ENCODE measurements at places on chromosomes 5 and 9.

DNA sequence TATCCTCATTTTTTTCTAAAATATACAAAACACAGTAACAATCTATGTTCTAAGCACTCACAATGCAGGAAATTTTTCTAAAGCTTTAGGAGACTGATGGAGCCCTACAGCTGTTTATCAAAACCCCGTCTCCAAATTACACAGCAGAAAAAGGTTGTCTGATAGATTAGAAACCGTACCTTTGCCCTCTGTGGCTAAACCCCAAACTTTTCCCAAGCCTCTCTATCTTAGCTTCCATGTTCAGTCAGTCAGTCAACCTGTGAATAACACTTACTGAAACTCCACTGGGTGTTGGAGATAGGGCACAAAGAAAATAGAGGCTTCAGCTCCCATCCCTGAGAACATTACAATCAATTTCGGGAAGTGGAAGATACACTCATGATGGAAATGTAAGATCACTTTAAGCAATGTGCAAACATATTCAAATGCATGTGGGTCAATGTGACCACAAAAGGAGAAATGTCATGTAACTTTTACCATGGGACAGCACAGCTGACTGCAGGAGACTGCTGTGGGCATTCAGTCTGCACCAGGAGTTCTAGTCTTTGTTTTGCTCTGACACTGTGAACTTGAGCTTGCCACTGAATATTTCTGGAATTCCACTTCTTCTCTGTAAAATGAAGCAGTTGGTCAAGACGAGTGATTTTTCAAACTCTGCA, 279.5 kb upstream of the PIK3R1 start:
- no peak for DNase-seq

GRCh38 chr5:171627936-171628632, 157.5 kb upstream of the SMIM23 start:
- DNase-seq, result no peak

DNA sequence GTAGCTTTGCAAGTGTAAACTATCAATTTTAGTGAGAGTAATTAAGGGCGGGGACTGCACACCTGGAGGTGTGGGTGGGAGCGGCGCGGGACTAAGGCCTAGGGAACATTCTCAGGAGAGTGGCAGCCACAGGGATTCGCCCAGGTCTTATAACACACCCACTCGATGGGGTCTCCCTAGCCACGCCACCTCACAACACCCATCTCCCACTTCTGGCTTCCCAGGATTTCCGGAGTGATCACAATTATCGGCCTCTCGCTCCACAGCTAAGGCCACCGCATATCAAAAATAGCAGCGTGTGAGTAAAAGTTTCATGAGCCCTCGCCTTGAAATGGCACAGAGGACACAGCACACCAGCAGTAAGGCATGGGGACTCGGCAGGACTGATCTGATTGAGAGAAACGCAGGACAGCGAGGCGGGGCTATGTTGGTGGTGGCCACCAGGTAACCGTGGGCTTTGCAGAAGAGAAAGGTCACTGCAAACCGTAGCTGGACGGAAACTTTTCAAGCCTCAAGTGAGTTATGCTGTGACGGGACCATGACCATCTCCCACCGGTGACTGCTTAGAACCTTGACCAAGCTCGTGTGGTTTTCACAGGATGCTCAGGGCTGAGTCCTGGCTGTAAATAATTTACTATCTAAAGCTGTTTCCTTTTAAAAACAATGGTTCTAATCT, 1.1 kb upstream of the LPAR1 start:
- DNase-seq, result no peak

DNA sequence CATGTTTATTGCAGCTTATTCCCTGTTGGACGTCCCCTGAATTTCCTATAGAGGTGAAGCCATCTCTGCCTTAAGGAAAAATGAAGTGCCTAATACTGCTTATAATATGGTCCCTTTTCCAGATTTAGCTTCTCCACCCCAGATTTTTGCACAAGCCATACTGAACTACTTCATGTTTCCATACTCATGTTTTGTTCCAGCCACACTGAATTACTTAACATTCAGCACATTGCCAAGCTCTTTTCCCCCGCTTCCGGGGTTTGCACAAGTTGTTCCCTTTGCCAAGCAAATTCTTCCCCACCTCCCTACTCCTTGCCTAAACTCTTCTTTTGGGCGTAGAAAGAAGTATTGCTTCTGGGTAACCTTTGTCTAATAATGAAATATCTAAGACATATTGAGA, 1.7 kb upstream of the CNTRL start:
- no peak for DNase-seq

DNA sequence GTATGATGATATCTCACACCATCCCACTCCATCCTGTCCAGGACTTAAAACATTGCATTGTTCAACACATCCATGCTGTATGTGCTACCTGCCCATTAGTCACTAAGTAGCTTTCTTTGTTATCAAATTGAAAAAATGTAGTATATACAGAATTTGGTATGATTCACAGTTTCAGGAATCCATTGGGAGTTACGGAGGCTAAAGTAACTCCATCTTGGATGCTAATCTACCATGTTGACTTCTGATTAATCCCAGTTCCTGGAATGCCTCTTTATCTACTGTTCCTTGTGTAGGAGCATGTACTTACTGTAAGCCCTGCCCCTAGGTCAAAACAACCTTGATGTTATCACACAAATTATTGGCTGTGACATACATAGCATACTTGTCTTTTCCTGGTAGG, 38.9 kb upstream of the FOXB2 start:
- no peak for DNase-seq

DNA sequence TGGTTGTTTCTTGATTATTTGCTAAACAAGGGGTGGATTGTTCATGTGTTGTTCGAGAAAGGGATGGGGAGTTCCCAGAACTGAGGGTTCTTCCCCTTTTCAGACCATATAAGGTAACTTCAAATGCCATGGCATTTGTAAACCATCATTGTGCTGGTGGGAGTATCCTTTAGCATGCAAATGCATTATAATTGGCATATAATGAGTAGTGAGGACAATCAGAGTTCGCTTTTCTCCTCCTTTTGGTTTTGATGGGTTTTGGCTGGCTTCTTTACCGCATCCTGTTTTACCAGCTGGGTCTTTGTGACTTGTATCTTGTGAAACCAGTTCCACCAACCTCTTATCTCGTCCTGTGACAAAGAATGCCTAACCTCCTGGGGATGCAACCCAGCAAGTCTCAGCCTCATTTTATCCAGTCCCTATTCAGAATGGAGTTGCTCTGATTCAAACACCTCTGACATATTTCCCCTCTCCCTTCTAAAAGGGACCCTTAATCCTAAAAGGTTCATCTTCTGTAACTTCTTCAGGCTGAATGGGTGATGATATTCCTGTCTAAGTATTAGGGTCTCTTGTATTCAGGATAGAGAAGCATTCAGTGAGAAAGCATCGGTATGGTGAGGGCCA, 8.7 kb upstream of the FBN2 start:
- DNase-seq, result no peak

DNA sequence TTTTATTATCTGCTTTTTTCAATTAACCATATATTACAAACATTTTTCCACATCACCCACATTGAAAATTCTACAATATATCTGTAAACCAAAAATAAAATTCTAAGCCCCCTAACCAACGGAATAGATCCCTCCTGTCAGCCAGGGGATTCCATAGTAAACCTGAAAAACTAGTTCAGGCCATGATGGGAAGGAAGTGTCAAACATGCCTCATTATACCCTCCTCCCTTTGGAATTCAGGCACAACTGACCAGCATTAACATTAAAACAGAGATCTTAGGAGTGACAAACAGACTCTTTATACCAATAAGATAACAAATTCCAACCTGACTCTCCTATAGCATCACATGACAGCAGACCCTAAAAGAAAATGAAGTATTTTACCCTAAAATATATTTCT, 113.7 kb upstream of the DMRT1 start:
- DNase-seq, result no peak

GRCh38 chr5:149956685-149957084, 3.9 kb upstream of the SLC26A2 start:
- DNase-seq, result no peak

GRCh38 chr9:137021979-137022661, 5.9 kb downstream of the ABCA2 start:
- peak; percentile 70 for DNase-seq

- DNase-seq, result no peak
Observed at GRCh38 chr9:3949744-3950143, 350.1 kb downstream of the GLIS3 start.

GRCh38 chr9:708551-709432, 132.7 kb upstream of the DMRT1 start:
- no peak for DNase-seq

DNA sequence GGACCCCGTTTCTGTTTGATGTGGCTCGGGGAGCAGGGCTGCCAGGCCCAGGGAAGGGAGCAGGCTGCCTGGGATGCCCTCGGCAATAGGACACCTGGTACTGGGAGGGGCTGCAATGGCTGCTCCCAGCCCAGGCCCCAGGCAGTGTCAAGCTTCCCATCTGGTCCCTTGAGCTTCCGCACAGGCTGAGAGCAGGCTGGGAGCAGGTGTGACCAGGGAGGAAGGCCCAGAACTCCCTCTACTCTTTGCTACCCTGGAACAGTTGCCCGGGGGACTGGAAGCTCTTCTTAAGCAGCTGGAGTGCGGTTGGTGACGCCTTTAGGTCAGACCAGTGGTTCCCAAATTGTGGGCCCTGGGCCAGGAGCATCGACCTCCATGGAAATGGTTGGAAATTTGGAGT, 186.9 kb downstream of the GADD45G start:
- no peak for DNase-seq

GRCh38 chr5:83440826-83441225, 30.7 kb upstream of the VCAN start:
- no peak for DNase-seq

DNA sequence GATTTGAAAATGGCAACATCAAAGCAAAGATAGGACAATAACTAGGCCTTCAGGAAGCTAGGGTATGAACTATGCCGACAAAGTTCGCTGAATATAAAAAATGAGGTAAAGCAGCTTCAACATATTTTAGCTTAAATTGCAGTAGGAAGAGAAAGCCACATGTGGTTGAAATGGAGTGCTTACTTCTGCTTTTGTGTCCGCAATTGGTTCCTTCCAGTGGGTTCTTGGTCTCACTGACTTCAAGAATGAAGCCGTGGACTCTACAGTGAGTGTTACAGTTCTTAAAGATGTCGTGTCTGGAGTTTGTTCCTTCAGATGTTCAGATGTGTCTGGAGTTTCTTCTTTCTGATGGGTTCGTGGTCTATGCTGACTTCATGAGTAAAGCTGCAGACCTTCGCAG, 95.2 kb downstream of the APTX start:
- DNase-seq, result peak; percentile 21

GRCh38 chr5:111133436-111133751, 41.2 kb downstream of the WDR36 start:
- DNase-seq, result no peak

GRCh38 chr9:122008559-122008958, 84.5 kb downstream of the TTLL11 start:
- no peak for DNase-seq

DNA sequence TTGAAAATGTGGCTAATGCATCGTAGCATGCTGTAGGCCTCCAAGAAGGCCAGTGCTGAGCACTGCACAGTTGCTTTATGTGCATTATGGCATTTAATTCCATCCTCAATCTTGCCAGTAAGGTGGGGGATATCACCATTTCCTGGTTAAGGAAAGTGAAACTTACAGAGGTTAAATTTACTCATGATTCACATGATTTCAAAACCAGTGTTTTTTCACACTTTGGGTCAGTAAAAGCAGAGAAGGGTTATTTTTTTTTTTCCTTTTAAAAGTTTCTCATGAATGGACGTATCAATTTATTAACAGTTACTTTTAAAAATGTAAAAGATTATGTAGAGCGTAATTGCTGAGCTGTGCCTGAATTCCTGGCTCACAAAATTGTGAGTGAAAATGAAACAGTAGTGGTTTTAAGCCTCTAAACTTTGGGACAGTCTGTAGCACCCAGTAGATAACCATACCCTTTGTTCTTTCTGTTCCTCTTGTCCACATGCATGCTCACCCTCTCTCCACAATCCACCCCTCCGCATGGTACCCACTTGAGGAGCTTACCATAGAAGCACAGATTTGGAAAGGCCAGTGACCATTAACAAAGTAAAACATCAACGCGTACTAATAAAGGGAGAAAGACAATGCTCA, 21.2 kb downstream of the MAST4 start:
- peak; percentile 31 for DNase-seq

DNA sequence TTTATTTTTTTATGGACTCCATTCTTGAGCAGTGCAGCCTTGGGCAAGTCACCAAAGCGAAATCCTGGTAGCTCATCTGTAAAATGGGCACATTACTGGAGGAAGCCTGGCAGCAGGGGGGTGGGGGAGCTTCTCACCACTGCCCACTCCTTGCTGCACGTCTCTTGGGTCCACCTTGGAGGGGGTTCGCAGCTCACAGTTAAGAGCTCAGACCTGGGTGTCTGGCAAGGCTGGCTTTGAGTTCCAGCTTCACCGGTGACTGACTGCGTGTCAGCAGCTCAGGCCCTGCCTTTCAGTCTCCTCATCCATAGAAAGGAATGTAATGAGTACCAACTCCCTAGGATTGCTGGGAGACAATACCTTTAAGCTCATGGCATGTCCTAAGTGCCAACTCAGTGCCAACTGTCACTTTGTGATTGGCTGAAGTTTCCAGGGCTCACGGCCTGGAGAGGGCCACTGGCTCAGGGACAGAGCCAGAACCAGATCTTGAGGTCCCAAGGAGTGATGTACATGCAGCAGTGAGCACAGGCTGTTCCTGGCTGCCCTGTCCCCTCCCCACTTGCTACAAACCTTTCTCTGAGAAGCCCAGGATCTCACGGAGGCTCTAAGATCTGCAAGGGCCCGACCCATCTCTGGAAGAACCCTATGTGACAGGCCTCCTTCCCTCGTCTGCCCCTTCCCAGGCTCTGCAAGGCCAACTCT, 72.9 kb downstream of the C9orf50 start:
- no peak for DNase-seq

GRCh38 chr9:106032978-106033377, 338.6 kb downstream of the TMEM38B start:
- no peak for DNase-seq

- DNase-seq, result no peak
Observed at GRCh38 chr5:1526190-1526631, 2.5 kb upstream of the LPCAT1 start.

DNA sequence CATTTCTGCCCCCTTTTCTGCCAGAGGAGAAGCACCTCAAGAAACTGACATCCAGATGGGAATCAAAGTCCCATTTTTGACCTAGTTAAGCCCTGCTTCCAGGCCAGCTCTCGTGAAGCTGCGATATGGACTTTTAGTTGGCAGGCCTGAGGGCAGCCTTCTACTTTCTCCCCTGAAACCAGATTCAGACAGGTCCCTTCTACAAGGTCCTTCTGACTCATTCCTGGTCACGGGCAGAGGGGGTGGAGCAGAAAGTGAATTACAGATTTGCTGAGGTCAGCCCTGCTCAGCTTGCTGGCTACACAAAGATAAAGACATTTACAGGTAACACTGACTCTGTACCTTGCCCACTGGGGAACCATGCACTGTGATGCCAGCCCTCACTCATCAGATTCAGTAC, 52.8 kb upstream of the TUT7 start:
- no peak for DNase-seq

Data from GM06990 (cell line).